ENCODE measurements at places on chromosomes 11 and 22.

GRCh38 chr22:29470159-29470855 lies 9.7 kb upstream of the NEFH start:
- peak; percentile 20 for DNase-seq

GRCh38 chr11:120219232-120219937 lies 8.6 kb downstream of the OAF start:
- no peak for DNase-seq

GRCh38 chr11:35981581-35981980 lies 37.7 kb downstream of the LDLRAD3 start:
- no peak for DNase-seq

GRCh38 chr11:65496304-65497140 lies 2.3 kb upstream of the MALAT1 start:
- DNase-seq = no peak

- DNase-seq = no peak
Measured at GRCh38 chr11:103147627-103148026, 38.4 kb downstream of the DYNC2H1 start.

DNA sequence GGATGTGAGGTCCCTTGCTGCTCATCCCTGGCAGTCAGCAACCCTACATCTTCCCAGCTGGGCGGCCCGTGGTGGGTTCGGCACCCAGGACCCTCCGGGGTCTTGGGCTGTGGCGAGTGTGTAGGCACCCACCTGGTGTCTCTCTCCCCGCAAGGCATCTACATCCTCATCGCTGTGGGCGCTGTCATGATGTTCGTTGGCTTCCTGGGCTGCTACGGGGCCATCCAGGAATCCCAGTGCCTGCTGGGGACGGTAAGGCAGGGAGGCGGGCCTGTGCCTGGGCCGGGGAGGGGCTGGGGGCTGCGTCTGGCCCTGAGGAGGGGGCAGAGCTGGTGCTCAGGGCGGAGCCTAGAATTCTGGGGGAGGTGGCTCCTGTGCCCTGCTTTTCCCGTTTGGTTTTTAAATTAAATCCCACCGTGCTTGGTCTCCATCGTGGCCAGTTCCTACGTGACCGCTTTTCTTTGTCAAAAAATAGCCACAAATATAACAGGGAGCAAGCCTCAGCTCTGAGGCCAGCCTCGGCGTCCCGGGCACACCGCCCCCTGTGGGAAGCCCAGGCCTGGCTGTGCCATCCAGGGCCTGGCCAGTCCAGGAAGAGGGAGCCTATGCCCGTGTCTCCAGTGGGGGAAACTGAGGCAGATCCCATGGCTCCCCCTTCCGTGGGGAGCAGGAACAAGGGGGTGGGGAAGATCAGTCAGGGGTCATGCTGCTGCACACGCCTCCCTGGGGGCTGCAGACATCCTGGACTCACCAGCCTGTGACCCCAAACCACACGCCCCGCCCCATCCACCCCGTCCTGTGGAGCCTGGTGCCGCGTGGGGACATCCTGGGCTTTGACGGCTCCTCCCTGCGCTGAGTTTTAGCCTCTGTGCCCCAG lies 6.4 kb upstream of the TSSC4 start:
- no peak for DNase-seq

DNA sequence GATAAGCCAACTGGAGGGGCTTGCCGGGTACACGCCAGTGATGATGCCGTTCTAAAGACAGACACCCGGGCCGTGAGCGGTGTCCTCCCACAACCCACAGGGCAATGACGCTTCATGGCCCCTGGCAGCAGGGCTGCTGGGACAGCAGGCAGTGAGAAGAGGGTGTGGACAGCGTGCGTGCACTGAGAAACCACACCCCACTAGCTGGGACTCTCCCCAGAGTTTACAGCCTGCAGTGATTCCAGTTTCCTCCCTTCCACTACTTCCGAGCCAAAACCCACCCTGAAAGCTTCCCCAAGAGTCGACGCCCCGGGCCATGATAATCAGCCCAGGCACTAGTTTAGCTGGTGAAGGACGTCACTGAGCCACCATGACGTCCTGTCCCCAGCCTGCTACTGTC lies 29.2 kb downstream of the CPT1A start:
- DNase-seq = no peak

- no peak for DNase-seq
Measured at GRCh38 chr22:42174062-42174461, 43.5 kb upstream of the CYP2D6 start.

DNA sequence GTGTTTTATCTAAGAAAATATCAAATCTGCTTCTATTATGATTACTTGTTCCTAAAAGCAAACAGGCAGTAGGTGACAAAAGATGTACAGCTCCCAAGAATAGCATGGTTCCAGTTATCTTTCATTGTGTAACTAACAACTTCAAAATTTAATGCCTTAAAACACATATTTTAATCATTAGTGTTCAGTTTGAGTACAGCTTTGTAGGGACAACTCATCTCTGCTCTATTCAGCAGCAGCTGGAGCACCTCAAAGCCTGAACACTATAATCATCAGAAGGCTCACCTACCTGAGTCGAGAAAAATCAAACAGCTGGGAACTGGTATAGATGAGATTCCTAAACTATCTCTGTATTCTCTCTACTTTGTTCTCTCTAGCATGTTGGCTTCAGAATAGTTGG lies 24.3 kb upstream of the OR5B12 start:
- no peak for DNase-seq

GRCh38 chr11:57349491-57350274 lies 11.5 kb downstream of the P2RX3 start:
- peak; percentile 50 for DNase-seq

- DNase-seq = no peak
Measured at GRCh38 chr11:73192272-73192671, 25.8 kb upstream of the P2RY2 start.

DNA sequence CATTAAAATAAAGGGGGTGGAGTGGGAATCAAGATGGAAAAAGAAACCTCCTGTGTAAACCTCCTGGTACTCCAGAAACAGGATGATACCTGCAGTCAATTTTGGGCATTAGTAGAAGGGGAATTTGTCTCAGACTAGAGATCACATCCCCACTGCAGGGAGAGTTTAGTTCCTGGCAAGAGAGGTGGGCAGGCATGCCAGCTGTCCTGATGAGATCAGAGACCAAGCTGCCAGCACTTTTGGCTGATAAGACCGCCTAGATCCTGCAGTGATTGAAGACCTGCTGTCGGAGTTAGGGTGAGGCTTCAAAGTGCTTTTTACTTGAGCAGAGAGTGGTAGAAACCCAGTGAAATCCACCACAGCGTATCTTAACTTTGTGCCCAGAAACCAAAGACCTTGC lies 29.7 kb upstream of the NELL1 start:
- DNase-seq = no peak

- peak; percentile 10 for DNase-seq
Measured at GRCh38 chr11:108498046-108498815, at the start of gene POGLUT3. TSS of gene POGLUT3 (minus strand) at chr11:108498384. CDS start at chr11:108498366, 18 bp downstream.

- DNase-seq = no peak
Measured at GRCh38 chr11:69211920-69212797, 56.4 kb downstream of the SMIM38 start.

DNA sequence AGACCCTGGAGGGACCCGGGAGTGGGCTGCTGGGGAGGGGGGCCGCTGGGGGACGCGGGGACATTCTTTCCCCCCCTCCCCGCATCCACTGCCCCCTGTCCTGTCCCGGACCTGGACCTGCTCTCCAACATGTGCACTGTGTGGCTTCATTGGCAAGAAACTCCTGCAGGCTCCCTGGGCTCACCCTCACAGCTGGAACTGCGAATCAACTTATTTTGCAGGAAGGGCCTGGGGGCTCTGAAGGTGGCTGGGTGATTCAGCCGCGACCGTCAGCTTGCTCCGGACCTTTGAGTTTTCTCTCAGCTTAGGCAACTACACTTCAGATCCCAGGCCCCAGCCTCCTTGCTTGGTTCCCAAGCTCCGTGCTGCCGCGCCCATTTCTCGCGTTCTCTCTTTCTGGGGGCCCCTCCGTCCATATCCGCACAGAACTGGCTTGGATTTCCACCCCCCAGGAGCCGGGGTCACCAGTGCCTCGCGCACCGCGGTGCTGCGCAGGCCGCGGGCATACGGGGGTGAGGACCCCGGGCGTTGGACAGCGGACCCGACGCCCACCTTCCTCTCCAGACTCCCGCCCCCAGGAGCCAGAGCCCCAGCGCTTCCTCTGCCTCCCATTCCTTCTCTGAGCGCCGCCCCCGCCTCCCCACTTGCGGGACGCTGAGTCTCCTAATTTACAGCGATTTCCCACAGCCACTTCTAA lies 471 bp upstream of the AHNAK start:
- no peak for DNase-seq

- DNase-seq = no peak
Measured at GRCh38 chr11:132445859-132446291, 1075.5 kb downstream of the NTM start.

GRCh38 chr11:28684011-28684586 lies 575.9 kb downstream of the METTL15 start:
- no peak for DNase-seq

- DNase-seq = no peak
Measured at GRCh38 chr11:45648931-45649330, 16.5 kb downstream of the CHST1 start.

GRCh38 chr11:45657496-45658260 lies 7.7 kb downstream of the CHST1 start:
- no peak for DNase-seq

DNA sequence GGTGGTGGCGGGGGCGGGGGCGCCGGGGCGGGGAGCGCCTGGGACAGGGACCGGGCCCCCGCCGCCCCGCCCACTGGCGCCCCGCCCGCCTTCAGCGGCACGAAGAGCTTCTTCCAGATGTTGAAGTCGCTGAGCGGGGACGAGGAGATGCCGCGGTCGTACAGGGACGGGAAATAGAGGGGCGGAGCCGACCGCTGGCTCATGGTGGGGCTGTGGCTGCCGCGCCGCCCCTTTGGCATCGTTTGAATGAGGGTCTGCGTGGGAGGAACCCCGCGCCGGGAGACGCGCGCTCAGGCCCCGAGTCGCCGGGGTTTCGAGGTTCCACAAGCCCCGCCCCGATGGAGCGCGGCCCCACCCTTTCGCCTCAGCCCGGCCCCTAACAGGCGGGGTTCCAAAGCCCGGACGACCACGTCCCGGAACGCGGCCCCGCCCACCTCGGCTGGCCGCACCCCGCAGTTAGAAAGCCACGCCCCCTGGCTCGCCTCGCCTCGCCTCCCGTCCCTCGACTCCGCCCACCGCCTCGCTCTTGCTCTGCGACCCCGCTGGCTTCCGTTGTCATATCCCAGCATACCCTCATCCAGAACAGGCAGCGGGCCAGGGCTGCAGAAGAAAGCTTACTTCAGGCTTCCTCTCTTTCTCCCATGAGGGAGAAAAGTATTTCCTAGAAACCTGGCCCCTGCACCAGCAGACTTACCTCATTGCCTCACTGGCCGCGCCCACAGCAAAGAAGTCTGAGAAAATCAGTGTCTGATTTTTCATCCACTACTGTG lies at the start of gene C11orf91:
Gene C11orf91, minus strand, starts transcription at position 325 of the 770 bp plus-strand sequence. Its CDS starts 86 bp downstream, at position 239.
- peak; percentile 67 for DNase-seq

GRCh38 chr11:94379613-94380012 lies 21.6 kb downstream of the GPR83 start:
- DNase-seq = no peak

DNA sequence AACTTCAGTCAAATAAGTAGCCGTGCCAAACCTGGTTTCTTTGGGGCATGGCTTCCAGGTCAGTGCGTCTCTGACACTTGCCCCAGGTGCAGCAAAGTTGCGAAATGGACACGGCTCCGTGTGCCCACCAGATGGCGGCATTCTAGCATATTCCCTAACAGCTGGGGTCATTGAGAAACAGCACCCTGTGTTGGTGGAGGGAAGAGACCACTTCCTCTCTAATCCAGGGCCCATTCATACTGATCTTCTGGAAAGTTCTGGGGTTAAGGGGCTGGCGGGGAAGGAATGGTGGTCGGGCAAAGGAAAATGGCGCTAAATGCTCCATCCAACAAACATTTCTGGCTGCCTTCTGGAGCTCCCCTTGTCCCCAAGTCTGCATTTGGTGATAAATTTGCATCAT lies 141.2 kb upstream of the TIMP3 start:
- DNase-seq = no peak

DNA sequence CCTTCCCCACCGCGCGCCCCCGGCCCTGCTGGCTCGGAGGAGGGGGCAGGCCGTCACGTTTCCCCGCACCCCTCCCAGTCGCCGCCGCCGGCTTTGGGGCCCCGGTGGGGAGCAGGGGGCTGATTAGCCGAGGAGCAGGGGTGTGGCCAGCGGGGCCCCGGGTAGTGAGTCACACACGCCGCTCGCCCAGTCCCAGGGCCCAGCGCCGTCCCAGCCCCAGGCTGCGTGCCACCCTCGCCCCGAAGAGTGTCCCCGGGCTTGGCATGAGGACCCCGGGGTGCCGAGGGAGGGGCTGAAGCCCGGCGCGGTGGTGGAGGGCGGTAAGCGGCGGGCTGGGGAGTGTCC lies 34.4 kb downstream of the PRDM11 start:
- DNase-seq = no peak

GRCh38 chr11:87031433-87032170 lies 6.1 kb upstream of the TMEM135 start:
- no peak for DNase-seq

GRCh38 chr22:44067901-44068300 lies 43.8 kb downstream of the PARVB start:
- DNase-seq = no peak

DNA sequence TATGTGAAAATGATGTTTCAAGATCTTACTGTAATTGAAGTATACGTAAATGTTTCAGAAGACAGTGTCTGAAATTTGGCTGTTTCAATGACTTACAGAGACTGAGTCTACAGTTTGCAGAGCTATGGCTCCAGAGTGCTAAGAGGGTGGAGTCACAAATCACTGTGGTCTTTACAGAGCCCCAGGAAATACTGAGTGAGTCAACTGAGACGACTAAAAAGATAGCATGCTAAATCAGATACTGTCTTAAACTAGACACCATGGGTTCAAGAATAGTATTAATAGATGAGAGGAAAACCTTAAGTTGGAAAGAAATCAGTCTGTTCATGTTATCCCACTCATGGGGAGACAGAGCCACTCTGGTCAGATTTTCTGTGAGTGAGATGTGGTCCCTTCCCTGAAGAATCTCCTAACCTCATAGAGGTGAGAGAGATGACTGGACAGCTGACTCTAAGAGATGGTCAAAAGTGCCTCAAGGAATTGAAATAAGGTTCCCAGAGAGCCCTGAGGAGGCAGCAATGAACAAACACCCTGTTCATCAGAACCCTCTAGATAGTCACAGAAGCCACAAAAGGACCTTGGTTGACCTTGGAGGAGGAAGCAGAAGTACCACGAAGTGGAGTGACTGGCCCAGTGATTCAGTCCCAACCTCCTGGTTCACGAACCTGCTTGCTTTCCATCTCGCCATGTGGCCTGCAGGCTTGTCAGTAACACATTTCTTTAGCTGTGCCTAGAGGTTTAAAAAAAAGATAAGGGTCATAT lies 30.2 kb downstream of the C11orf91 start:
- DNase-seq = no peak

GRCh38 chr11:32963721-32964120 lies 52.0 kb upstream of the DEPDC7 start:
- DNase-seq = no peak

DNA sequence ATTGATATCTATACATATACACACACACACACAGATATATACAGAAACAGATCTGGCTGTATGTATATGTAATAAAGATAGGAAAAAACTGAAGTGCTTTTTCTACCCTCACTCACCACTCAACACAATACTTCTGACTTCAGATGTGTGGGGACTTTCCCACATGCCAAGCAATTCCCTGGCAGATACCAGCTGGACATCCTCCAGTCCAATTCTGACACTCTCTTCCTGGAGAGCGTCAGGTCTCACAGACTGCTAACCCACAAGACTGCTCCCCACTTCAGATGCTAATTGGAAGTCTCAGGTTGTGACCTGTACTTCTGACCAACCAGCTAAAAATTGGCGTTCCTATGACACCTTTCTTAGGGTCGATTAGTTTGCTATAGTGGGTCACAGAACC lies 140.6 kb downstream of the ATG16L2 start:
- no peak for DNase-seq

Measured in activated naive CD4-positive, alpha-beta T cell (primary cell).